Upper lobe of left lung (tissue), 6 donors: ENCODE measurements at places on chromosomes 12 and 14. TPM values are rescaled to one million over a fixed set of nuclear protein-coding genes. Genes with fewer than 3 reads are reported as not detected.

DNA sequence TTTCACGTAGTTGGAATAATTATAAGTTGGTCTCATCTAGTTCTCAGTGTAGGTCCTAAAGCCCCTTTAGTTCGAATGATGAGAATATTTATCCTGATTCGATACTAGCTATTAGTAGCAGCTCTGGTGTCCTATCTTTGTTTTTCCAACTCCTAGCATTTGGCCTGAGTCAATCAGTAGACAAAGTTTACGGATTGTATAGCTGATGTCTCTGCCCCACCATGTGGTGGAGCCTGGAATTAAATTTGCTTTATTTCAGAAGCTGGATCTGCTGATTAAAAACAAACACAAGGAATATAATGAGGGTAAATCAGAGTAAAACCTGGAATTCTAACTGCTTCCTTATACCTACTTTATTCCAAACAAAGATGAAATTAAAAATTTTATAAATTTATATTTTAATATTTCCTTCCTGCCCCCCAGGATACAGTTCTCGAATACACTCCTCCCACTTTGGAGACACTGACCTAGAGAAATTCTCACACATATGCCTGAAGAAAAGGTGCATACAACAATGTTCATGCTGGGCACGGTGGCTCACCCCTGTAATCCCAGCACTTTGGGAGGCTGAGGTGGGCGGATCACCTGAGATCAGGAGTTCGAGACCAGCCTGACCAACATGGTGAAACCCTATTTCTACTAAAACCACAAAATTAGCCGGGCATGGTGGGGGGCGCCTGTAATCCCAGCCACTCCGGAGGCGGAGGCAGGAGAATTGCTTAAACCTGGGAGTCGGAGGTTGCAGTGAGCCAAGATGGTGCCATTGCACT, 7.6 kb upstream of the BRMS1L start:
- no peak overlapping the region for H3K27ac ChIP-seq
- no peaks in the 10 kb centered on the region for H3K27me3 ChIP-seq
- no peak for DNase-seq
- no peaks in the 10 kb centered on the region for H3K36me3 ChIP-seq
- H3K4me3 ChIP-seq = no peak overlapping the region
- no peaks in the 10 kb centered on the region for H3K4me1 ChIP-seq

DNA sequence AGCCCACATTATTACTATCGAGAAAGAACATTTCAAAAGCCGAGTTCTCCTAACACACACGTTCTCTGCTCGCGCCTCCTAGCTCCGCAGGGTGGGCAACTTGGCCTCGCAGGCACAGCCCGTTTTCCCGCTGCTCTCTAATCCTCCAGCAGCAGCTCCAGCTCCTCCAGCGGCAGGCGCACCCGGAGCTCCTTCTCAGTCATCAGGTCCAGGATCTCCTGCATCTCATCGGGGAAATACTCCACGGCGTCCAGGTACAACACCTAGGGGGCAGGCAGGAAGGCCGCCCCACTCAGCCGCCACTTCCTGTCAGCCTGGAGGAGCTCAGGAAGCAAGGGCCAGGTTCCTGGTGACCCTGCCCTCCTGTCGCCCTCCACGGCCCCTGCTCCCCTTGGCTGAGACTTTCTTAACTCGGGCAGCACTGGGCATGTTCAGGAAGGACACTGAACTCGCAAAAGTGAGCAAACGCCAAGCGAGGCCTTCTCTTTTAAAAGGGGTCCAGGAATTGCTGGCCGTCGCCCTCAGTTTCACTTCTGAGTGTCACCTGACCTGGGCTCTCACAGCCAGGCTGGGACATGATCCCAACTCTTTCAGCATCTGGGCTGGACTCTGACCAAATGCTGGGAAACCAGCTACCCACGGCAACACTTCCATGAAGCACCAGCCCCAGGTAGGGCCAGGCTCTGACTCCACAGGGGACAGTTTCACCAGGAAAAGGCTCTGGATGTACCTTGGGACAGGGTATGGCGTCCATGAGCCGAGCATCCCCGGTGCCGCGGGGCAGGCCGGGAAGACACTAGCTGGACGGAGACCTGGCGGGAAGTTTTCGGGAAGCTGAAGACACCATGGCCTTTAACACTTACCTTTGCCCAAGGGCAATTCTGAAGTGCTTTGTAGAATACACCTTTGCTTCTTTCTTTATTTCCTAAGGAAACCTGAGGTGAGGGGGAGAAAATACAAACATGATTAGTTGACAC, 22.1 kb downstream of the PSMC1 start:
- no peak overlapping the region for H3K4me3 ChIP-seq
- H3K4me1 ChIP-seq = peaks cover 7% of the 10 kb centered on the region
- peaks cover 45% of the 10 kb centered on the region for H3K36me3 ChIP-seq
- no peak overlapping the region for H3K27ac ChIP-seq
- H3K27me3 ChIP-seq = no peaks in the 10 kb centered on the region

GRCh38 chr14:76948213-76948947, 80.1 kb downstream of the IRF2BPL start:
- no peaks in the 10 kb centered on the region for H3K27me3 ChIP-seq
- H3K36me3 ChIP-seq = no peaks in the 10 kb centered on the region
- no peak for DNase-seq

RPGRIP1 gene
- total RNA-seq = 0.15 TPM
